ENCODE measurements at places on chromosomes 1 and 21.

DNA sequence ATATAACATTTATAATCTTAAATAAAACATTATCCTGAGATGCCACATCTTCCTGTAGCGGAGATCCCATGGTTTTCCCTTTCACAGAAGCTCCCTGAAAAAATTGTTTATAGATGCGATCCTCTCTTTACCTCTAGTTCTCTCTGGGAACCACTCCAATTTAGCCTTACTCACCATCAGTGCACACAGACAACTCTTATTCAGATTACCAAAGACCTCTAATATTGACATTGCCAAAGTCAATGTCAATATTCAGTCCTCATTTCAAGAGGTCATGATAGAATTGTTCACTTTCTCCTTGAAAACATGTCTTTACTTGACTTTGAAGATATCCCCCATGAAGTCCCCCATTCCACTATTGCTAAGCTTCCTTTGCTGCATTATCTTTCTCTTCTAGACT lies 248.8 kb downstream of the CTH start:
- no peak for DNase-seq

- DNase-seq, result no peak
Measured at GRCh38 chr1:107003972-107004371, 52.5 kb upstream of the PRMT6 start.

DNA sequence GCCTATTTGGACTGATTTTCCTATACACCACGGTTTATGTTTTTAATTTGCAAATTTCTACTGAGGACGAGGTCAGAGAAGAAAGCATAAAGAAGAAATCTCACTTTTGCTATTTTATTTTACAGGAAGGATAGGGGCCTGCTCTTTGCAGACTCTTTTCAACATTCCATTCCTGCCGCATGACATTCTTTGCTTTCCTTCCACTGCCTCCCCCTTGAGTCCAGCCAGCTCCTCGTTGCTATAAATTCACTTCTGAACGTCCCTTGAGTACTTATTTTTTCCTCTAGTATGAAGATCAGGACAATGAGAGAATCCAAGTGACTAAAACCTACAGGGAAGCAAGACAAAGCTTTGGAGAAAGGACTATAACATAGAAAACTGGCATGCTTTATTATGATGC lies 53.4 kb upstream of the PTGFR start:
- DNase-seq, result no peak

GRCh38 chr1:61160526-61160925 lies 78.2 kb downstream of the NFIA start:
- no peak for DNase-seq

DNA sequence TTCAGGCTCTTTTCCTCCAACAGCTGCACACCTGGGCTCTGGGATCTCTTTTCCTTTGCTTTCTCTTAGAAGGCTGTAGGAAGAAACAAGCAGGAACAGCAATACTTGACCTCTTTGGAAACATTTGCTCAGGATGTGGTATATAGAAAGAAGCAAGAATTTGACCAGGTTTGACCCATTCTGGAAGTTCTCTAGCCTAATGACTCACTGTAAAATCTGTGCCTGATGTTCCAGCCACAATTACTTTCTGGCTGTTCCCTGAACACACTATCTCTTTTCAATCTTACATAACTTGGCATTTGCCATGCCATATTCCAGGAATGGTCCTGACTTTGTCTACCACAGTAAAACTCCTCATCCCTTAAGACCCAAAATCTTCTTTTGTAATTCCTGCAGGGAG lies 419.9 kb upstream of the DAB1 start:
- DNase-seq, result no peak

- DNase-seq, result no peak
Measured at GRCh38 chr1:31524186-31524901, 52.0 kb upstream of the TINAGL1 start.

DNA sequence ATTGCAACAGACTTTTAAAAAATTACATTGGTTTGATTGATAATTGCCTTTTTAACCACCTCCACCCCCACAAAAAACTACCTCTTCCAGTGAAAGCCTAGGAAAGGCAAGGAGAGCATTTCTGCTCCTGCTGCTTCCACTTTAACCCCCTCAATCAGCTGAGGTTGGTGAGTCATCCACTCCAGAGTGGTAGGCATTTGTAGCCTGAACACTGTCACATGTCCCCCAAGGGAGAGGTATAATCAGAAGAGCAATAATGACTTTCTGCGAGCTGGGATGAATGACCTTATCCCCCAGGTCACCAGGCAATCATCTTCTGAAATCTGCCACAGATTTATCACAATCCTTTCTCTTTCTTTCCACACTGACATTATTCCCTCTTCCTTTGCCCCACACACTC lies 126.6 kb upstream of the CAMK1G start:
- DNase-seq, result no peak

DNA sequence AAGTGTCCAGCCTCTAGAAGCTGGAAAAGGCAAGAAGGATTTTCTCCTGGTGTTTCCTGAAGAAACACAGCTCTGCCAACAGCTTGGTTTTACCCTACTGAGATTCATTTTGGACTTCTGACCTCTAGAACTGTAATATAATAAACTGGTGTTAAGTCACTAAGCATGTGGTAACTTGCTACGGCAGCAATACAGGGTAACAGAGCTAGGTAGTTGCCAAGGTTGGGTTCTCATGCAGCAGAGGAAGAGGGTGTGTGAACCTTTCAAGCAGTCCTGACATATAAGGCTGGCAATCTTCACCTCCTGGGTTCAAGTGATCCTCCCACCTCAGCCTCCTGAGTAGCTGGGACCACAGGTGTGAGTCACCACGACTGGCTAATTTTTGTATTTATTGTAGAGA lies 36.0 kb downstream of the GNG4 start:
- no peak for DNase-seq

- peak; percentile 95 for DNase-seq
Measured at GRCh38 chr21:45643021-45643980, at the start of gene PCBP3. PCBP3 (plus strand) TSS chr21:45643725; CDS start chr21:45850086, 206,361 bp downstream.

DNA sequence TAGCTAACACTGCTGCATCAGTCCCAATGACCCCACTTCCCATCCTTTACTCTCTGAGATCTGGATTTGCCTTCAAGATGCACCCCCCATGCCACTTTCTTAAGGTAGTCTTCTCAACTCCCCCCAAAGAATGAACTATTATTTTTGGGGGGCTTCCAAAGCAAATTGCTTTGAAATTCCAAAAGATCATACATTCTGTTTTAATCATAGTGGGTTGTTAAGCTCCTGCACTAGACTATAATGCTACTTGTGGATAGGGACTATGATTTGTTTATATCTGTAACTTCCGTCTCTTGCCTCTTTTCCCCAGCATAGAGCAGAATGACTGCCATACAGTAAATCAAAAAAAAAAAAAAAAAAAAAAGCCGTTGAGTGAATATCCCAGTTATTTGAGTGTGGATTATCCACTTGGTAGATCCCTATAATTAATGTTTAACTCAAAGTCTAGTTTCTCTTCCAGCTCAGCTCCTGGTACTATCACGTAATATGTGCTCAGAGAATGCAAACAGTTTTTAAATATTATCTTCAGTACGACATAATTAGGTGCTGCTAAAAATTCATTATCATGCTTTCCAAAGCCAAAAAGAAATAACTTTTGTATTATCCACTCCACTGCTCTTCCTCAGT lies 26.9 kb downstream of the KIRREL1 start:
- DNase-seq, result no peak

GRCh38 chr1:2324553-2325366 lies 66.6 kb downstream of the MORN1 start:
- DNase-seq, result no peak

DNA sequence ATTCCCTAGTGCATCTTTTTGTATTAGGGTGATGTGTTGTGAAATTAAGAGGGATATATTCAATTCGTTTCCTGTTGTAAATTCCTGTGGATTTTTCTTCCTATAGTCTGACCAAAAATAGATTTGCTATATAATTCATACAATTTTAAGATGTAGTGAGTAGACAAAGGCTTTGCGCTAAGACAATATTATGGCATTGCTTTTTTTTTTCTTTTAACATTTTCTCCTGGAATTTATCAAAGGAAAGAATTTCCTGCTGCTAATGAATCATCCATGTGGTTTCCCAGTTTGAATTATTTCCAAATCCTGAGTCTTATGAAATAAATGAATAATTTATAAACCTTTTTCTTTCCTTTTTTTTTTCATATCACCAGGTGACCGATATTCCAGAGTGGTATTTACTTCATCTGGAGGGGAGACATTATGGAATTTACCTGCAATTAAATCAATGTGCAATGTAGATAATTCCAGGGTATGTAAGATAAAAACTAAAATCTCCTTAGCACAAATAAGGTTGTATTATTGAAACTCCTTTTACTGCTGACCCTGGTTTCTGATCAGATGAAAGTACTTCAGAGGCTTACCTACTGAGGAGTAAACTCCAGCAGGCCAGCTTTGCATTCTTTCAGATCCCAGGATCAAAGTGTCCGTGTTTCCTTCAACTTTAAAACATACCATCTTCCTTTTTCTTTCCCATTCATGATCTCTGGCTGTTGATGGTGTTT lies 148.4 kb downstream of the TLR5 start:
- no peak for DNase-seq

- DNase-seq, result peak; percentile 15
Measured at GRCh38 chr1:229342656-229343569, at the start of gene CCSAP. CCSAP (minus strand) TSS chr1:229343047; CDS start chr1:229342465, 582 bp downstream.

GRCh38 chr1:161113915-161114314 lies 3.9 kb downstream of the PFDN2 start:
- no peak for DNase-seq

- no peak for DNase-seq
Measured at GRCh38 chr1:226553924-226554282, 5.3 kb downstream of the STUM start.

DNA sequence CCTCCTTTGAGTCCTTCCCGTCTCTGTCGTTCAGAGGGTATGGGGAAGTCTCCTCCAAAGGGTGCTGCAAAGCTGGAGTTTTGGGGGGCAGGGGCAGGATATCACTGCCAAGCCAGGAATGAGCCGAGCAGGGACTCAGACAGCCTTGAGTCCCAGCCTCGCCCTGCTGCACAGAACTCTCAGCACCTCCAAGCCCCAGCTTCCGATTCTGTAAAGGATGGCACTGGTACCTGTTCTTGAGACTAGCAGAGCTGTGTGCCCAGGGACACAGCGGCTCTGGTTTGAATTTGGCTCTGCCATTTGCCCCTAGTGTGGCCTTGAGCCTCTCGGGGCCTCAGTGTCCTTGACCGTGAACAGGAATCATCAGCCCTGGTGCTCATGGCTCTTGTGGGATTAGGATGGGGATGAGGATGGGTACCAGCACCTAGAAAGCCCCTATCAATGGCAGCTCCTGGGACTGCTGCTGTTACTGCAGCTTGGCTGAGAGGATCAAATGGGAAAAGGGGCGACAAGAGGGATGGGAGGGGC lies 1.5 kb upstream of the FBLIM1 start:
- no peak for DNase-seq

- no peak for DNase-seq
Measured at GRCh38 chr1:240030236-240030635, 61.4 kb upstream of the FMN2 start.

- DNase-seq, result no peak
Measured at GRCh38 chr1:19036041-19036812, 79.8 kb upstream of the IFFO2 start.

DNA sequence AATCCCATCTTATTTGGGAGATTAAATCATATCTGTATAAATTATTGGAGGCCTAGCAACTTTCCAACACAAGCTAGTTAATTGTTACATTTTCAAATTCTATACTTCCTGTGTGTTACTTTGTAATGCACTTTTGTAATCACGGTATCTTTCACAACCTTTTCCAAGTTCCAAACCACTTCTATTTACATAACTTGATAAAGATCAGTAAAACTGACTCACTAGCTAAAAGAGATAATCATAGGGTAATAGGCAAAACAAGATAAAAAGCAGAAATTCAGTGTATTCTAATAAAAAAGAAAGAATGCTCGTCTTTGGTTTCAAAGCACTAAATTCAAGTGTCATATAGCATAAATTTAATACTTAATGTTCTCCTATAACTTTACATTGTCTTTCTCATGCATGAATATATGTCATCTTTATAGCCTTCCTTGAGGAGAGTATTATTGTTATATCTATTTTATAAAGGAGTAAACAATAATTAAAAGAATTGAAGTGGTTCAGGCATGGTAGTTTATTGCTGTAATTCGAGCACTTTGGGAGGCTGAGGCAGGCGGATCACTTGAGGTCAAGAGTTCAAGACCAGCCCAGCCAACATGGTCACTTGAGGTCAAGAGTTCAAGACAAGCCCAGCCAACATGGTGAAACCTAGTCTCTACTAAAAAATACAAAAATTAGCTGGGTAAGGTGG lies 66.4 kb downstream of the RGS13 start:
- DNase-seq, result no peak

DNA sequence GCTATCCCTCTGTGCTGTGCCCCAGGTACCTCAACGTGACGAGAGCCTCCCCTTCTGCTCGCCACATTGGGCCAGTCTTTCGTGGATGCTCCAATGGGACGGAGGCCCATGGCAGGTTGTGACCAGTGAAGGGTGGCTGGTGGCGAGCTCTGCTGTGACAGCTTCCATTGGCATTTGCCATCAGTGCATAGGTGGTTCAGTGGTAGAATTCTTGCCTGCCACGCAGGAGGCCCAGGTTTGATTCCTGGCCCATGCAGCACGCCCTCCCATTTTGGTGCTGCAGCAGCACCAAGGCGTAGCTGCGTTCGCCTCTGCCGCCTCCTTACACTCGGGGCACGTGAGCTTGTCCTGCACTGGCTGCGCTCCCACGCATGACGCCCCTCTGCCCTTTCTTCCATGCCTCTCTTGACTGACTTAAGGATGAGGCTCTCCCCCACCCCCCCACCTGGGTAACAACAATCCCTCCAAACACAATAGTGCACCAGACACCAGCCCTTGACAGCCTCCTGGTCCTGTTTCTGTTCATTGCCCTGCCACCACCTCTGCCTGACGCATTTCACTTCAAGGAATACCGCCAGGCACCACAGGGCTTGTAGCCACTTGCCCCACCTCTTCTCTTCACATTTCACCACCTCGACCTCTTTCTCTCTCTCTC lies 24.7 kb upstream of the FCGR2A start:
- no peak for DNase-seq

DNA sequence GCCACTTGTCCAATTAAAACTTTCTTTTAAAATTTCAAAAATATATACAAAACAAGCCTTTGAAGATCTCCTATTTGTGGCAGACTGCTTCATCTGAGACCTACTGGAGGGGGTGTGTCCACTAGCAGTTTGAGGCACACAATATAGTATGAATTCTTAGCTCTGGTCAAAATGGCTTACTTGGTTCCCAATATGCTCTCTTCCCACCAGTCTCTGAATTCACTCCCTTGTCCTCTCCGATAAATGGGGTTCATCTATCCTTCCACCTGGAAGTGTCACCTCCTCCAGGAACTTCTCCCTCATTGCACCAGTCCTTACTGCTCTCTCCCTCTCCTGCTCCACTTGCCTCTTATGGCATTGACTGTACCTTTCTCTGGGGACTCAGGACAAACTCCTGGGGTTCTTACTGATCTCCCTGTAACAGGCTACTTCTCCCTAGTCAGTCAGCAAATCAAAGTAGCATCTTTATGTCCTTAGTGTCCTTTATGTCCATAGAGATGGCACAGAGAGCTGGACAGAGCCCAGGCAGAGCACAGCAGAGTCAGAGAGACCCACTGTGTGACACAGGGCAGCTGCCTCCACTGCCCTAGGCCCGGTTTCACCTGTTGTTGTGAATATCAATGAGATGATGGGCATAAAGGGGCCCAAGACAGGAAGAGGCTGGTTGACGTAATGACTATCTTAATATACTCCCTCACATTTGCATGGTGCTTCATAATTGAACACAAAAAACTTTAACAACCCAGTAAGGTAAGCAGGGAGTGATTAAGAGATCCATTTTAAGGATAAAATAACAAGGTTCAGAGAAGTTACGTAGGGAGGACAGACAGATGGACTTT lies 3.6 kb downstream of the ASAP3 start:
- DNase-seq, result no peak

GRCh38 chr1:88357729-88358128 lies 326.3 kb upstream of the PKN2 start:
- no peak for DNase-seq

- no peak for DNase-seq
Measured at GRCh38 chr1:182807907-182808306, 18.3 kb downstream of the NPL start.
